D341Med (cell line): ENCODE measurements at places on chromosomes 7 and 10.
A peak's percentile ranks its signal among the peaks of the same experiment; 100 is the strongest.

GRCh38 chr7:77276120-77276519, 76.5 kb upstream of the FGL2 start:
- DNase-seq = no peak

- DNase-seq = no peak
These were observed 30.1 kb downstream of the KCNH2 start for GRCh38 chr7:150947761-150948651.

DNA sequence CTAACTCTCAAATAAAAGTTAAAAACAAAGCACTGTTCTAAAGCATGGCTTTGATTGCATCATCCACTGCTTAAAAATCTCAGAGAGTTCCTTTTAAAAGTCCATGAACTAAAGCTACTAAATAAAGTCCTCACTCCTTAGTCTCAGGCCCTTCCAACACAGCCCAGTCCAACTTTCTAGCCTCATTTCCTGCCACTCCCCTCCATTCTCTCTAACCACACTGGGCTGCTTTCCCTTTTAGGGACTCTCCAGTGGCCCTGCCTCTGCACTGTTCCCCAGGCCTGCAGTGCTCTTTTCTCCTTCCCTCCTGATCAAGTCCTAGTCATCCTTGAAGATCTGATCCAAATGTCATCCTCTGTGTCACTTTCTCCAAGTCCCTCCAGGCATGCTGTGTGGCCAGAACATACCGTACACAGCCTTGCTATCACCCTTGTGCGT, 56.9 kb upstream of the PPP1R3C start:
- no peak for DNase-seq

DNA sequence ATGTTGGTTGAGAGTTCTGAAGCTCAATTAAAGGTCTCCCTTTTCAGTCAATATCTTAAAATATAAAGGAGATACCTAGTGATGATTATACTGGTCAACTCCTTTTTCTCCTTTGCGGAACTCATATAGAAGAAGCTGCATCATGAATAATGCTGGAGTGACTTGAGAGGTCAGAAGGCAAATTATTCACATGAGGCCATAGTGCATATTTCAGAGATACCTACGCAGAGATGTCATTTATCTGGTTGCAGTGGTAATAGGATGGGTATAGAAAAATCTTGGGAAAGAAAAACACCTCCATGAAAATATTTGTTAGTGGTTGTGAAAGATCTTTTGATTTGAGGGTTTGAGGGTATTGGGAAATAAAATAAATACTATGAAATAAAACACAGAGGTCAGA, 47.7 kb downstream of the NXPH1 start:
- DNase-seq = no peak

- DNase-seq = no peak
These were observed 74.1 kb downstream of the RUNDC3B start for GRCh38 chr7:87702326-87702725.

DNA sequence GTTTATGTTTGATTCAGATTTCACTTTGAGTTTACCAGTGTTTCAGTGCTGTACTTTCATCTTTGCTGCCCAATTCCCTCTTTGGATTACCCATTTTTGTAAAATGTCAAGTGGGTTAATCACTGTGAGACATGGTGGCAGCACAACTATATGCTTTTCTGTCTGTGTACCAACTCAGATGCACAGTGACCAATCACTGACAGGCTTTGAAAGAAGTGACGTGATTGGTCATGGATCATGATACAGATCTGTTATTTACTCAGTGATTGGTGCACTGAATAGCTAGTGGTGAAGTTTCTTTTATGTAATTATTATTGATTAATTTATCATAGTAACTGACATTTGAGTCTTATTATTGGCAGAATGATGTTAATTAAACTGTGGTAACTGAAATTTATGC, 126.9 kb downstream of the SDK1 start:
- no peak for DNase-seq

DNA sequence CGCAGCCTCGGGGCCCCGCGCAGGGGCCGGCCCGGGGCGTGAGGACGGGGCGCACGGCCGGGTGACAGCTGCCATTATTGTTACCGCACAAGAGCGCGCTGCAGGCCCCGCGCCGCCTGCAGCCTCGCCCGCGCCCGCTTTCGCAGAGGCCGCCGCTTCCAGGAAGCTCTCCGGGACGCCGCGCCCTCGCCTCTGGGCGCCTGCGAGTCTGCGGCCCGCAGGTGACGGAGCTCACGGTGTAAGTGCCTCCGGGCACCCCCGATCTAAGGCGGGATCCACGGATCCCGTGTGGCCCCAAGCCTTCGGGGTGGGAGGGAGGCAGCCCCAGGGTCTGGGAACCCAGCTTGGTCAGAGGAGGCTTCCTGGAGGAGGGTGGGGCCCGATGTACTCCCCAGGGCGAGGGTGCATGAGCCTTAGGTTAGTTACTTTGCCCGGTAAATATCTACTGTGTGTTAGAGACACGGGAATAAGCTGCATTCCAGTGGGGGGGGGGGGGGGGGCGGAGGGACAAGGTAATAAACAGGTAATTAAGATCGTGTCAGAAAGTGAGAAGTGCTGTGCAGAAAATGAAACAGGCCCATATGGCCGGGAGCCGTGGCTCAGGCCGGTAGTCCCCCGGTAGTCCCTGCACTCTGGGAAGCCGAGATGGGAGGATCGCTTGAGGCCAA, 638 bp downstream of the IQCE start:
- no peak for DNase-seq

DNA sequence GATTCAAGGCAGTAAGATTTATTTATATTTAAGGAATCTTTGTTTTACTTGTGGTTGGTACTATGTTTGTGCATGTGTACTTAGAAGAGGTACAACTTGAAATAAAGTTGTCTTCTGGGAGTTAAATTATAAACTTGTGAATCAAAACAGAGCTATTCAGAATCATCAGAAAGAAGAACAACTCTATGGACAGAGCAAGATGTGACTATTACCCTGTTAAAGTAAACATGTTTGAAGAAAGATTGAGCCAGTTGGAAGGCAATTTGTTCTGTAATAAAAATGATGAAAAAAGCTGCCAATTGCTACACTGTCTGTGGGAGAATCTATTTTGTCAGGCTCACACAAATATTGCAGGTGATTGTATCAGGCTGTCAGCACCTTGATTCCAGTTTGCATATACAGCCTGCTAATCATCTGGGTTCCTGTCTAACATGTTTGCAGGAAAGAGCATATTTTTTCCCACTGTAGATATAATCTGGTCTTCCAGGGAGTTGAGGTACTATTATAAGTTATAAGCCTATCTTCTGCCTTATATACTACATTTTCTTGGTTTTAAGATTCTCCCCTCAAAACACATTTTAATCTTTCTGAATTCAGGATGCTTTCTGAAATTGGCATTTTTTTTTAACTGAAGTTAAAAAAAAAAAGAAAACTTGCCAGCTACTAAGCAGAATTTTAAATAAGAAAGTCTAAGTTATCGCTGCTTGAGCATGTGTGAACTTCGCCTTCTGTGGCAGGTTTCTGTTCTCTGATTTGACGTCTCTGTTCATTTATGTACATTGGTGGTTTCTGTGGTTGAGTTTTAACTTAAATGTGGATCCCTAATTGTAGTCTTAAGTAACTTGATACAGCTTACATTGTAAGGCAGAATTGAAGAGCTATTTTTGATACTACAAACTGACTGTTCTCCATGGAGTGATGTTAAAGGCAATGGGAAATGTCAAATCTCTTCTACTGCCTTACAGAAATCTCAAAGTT, 46.0 kb downstream of the ZNRF2 start:
- no peak for DNase-seq

GRCh38 chr10:49120911-49121310, 5.6 kb upstream of the VSTM4 start:
- no peak for DNase-seq

- peak; percentile 48 for DNase-seq
These were observed 112.0 kb upstream of the C7orf33 start for GRCh38 chr7:148478551-148478950.
